Camera-type eye (tissue), 1 donor: ENCODE measurements at places on chromosomes 12 and 14. TPM values are rescaled to one million over a fixed set of nuclear protein-coding genes. Genes with fewer than 3 reads are reported as not detected.

Gene SMIM41
- not detected for total RNA-seq

Gene TAC3
- 0.93 TPM for total RNA-seq

Gene VPS33A
- 29.2 TPM for total RNA-seq

Gene FAM186B
- 0.44 TPM for total RNA-seq

Gene ZBTB1
- 65.2 TPM for total RNA-seq
